Stimulated activated CD8-positive, alpha-beta memory T cell treated with anti-CD3 and anti-CD28 coated beads, Interleukin-15, amount 100 ng/mL, for 48 hours (primary cell): ENCODE measurements at places on chromosomes 3 and 15.

- DNase-seq = no peak
Measured at GRCh38 chr3:67647390-67647878, 7.0 kb downstream of the SUCLG2 start.

- no peak for DNase-seq
Measured at GRCh38 chr3:149411583-149411982, 34.1 kb upstream of the TM4SF1 start.

GRCh38 chr15:50059883-50060282, 59.1 kb downstream of the ATP8B4 start:
- DNase-seq = no peak

DNA sequence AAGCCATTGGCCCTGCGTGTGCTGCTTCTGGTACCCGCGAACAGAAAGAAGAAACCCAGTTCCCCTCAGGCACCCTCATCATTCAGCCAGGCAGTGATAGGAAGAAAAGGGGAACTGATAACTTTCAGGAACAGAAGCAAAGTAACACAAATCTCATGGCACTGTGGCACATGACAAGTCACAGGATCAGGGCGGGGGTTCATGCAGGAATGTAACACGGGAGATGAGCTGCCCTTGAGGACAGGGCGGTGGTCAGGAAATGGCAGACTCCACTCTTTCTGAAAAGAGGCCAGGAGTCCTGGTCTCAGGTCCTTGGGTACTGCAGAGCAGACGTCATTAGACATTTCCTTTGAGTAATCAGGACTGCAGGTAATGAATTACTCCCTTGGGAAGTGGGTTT, 95.5 kb downstream of the CCNL1 start:
- no peak for DNase-seq

DNA sequence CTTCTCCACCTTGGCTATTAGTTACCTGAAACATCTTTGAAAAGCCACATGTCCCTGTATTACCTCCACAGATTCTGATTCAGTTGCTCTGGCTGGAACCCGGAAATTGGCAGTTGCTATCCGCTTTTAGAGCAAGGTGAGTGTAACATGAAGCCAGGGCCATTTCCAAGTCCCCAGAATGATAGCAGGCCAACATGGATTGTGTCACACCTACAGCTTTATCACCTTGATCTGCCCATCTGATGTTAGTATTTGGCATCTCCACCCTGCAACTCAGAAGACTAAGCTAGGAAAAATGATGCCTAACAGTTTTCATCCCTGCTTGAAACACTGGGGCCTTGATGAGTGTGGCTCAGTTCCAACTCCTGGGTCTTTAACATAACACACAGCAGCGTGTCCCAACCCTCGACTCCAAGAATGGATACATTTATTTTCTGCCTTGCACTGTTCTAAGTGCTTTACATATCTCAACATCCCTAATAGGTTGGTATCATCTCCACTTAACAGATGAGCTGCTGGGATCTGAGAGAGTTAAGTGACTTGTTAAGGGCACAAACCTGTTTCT, 21.3 kb upstream of the NUDT16 start:
- no peak for DNase-seq

GRCh38 chr3:158548691-158549090, 22.3 kb upstream of the MLF1 start:
- DNase-seq = no peak

DNA sequence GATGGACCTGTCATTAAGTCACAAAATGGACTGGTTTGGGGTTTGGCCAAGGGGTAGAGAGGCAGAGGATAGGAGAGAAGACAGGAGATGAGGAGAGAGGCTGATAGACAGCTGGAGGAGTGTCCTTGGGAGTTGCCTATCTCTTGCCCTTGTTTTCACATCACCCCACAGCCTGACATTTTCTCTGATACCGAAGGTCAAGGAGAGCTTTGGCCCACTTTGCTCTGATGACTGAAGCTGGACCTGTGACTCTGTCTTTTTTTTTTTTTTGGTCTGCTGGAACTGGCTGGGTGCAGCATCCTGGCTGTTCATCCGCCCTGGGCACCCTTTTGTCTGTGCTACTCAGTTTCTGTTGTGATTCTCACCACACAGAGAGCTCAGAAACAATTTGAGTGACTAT, 5.1 kb downstream of the GPD1L start:
- DNase-seq = no peak

DNA sequence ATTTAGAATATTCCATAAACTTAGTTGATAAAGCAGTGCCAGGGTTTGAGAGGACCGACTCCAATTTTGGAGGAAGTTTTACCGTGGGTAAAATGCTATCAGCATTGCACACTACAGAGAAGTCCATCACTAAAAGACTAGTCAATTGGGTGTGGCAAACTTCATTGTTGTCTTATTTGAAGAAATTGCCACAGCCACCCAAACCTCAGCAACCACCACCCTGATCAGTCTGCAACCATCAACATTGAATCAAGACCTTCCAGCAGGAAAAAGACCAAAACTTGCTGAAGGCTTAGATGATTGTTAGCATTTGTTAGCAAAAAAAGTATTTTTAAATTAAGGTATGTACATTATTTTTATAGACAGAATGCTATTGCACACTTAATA, 60.5 kb downstream of the KLF13 start:
- no peak for DNase-seq

- DNase-seq = no peak
Measured at GRCh38 chr3:112115161-112115739, 17.8 kb downstream of the GCSAM start.

DNA sequence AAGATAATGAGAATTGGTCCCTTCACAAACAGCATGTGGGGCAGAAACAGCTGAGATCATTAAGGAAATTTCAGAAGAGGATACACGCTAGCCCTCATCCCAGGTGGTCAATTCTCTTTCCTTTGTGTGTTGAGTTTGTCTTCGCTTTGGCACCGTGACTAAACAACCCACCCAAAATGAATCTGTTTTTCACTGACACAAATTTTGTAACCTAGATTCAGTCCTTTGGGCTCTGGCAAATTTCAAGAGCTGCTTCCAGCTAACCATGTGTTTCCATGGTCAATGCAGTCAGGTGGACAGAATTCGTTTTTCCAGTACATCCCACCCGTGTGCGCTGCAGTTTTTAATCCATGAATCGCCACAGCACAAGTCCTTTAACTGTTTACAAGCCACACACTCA, 435.4 kb downstream of the WDR72 start:
- DNase-seq = no peak

- no peak for DNase-seq
Measured at GRCh38 chr15:96736384-96736783, 405.9 kb downstream of the NR2F2 start.

GRCh38 chr15:72809329-72809728, 25.8 kb upstream of the ADPGK start:
- DNase-seq = no peak

GRCh38 chr3:184814214-184814613, 2.2 kb downstream of the VPS8 start:
- DNase-seq = no peak

DNA sequence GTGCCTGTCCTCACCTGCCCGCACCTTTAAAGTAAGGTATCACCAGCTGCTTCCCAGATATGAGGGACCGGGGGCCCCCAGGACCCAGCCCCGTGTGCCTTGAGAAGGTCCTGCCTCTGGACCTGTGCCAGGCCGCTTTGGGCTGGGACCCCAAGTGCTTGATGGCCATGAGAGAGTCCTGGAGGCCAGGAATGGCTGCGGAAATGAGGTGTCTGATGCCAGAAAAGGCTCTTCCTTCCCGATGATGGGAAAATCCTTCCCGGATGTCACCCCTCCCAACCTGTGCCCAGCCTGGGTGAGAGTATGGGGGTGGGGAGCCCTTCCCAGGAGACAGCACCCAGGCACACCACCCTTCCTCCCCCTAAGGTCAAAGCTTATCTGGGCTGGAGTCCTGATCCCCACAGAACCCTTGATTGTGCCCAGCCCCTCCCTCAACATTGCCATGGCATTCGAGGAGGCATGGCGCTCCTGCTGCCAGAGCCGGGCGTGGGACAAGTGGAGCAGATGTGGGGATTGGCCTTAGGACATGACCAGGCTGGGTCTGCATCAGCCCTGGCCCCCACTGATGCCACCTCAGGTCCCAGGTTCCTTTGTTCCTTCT, 14.2 kb downstream of the SEMA3F start:
- DNase-seq = no peak

- DNase-seq = no peak
Measured at GRCh38 chr3:159356606-159357005, 554.8 kb downstream of the MFSD1 start.

DNA sequence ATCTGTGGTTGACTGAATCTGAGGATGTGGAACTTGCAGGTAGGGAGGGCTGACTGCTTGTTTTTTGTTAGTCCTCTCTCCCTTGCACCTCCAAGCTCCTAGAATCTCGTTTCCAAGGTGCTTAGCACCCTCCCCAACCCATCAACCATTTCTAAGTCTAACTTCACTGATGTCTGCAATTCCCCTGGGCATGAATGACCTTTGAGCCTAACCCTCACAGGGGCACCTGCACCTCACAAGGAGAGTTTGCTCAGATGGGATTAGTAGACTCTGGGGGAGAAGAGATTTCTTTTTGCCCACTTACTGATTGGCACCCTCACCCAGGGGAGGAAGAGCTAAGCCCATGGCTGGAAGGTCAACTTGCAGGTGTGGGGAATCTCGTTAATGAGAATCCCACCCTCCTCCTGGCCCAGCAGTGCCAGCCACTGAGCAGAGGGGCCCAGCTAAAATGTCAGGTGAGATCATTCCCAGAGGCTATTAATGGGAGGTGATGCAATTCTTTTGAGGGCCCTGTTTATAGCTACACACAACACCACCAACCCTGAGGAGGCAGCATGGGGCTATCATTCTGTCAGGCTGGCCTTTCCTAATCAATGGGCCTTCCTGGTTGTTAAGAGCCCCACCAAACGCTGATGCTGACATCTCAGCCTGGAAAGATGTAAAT, 81.6 kb upstream of the HERC1 start:
- DNase-seq = no peak

DNA sequence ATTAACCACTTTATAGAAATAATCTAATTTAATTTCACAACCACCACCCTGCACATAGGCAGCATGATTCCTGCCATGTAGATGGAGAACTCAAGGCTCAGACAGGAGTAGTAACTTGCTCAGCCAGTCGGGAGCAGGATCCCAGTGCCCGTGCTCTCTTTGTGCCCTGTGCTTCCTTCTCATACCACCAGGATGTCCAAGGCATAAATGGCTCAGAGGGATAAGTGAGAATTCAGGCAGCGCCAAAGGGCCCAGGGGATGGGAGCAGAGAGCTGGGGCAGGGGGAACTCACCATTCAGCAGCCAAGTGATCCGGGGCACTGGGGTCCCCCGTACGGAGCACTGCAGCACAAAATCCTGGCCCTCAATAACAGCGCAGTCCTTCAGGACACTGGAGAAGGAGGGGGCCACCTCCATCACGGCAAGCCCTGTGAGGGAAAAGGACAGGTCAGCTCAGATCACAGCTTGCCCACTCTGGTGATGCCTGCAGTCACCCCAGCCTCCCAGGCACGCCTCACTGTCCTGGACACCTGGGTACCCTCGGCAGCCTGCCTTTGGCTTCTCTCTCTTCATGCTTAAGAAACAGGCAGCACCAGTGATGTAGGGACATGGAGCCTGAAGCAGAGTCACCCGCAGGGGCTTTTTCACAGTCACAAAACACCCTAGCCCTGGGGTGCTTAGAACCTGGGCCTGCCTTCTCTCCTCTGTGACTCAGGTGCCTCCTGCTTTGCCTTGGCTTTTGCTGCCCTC, 141.0 kb upstream of the HACD2 start:
- no peak for DNase-seq

DNA sequence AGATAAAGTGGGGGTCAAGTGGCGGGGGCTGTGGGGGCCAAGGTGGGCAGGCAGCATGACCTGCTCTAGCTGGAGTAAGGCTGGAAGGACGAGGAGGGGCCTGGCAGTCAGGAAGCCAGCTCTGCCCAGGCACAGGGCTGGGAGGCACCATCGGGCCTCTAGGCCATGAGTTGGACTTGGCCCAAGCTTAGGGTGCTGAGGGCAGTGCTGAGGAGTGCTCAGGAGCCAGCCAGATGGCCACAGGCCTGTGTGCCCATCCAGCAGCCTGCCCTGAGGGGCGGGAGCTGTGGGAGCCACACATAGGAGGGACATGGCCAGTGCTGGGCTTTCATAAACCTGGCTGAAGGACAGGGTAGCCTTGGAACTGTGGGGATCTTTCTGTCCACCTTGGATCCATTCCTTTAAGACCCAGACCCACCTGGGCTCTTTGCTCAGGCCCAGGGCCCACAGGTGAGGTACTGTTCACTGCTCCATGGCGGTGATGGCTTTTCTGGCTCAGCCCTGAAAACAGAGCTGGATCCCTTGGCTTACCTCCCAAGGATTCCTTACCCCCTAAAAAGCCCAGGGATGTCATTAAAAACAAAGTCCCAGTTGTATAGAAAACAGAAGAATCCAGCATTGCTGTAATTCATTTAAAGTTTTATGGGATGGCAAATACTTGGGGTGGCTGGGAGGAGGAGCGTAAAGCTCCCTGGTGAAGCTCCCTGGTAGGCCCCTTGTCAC, 137.0 kb downstream of the DNAJB8 start:
- DNase-seq = no peak

GRCh38 chr3:129230311-129231019, 18.9 kb upstream of the COPG1 start:
- DNase-seq = no peak

DNA sequence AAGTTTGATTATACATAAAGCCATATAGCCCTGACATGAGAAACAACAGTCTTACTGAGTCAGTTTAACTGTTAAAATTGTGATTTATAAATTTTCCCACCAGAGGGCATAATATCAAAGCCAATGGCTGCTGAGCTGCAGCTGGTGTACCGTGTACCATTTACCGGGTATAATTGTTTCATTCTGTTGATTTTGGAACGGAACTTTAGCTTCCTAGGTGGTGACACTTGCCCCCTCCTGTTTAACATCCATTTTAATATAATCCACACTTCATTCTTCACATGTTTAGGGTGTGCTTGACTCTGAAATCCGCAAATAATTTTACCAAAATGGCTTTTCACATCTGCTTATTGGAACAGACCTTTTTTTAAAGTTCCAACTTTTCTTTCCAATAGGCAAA, 72.8 kb downstream of the SLC9A9 start:
- no peak for DNase-seq

DNA sequence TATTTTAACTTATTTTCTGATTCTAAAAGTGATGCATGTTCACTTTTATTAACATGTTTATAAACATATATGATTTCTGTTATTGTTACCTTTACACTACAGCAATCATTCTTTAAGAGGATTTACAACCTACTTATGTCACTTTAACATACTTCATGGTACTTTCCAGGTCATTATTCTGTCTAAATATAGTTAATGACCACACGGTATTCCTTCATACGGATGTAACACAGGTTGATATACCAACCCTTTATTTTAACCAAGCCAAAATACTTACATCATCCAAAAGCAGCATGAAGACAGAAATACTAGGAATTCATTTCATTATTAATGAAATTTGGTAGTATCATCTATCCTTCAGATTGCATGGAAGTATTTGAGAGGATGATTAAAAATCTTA, 18.6 kb downstream of the PIK3R4 start:
- no peak for DNase-seq

- no peak for DNase-seq
Measured at GRCh38 chr3:193903966-193904365, 232.0 kb upstream of the HES1 start.

DNA sequence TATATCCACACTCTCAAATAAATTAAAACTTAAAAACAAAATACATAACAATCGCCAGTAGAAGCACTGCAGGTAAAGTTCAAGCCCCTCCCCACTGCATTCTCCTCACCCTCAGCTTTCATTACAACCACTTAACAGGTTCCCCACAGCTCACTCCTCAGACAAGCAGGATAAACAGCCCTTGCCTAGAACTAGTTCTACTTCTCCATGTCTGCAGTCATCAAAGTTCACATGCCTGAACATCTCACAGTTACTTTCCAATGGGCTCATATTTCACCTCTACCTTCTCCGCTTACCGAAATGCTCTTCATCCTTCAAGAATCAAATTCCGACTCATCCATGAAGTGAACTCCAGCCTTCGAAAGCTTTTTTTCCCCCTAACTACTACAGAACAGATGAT, 4.1 kb downstream of the YEATS2 start:
- no peak for DNase-seq
